ENCODE measurements at places on chromosomes 7 and 10.
A peak's percentile ranks its signal among the peaks of the same experiment; 100 is the strongest.

DNA sequence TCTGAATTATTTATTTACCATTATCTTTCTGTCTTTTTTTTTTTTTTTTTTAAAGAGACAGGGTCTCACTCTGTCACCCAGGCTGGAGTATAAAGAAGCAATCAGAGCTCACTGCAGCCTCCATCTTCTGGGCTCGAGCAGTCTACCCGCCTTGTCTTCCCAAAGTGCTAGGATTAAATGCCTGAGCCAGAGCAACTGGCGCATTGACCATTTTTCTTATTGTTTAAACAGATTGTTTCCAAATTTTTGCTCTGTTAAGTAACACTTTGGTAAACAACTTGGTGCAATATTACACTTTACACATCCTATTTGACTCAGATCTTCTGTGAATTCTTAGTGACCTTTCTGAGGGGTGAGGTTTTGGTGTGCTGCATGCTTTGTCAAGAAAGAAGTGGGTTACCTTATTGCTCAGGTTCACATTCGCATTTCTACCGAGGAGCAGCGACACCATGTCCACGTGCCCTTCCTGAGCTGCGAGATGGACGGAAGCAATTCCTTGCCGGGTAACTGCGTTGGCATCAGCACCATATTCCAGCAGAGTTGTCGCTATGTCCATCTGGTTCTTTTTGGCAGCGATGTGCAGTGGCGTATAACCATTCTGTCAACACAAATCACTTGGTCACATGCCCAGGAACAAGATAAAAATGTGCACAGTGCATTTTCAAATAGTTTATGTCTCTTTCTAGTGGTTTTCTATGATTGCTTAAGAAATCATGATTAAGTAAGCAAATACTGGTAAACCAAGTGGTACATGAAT, 203.2 kb downstream of the ANK3 start:
- DNase-seq = no peak

DNA sequence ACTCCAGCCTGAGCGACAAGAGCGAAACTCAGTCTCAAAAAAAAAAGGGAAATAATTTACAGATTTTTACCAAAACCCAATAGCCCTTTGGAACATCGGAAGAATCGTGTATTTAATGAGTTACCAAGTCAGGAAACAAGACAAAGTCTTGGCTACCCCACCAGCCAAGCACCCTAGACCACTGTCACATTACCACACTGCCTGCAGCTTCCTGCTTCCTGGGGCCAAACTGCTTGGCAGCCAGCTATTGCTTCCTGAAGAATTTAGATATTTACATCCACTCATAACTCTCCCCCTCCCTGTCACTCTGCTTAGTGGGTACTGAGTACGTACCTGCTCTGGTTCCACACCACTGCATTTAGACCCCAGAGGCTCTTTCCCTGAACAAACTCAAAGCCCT, 14.1 kb upstream of the TNPO3 start:
- DNase-seq = no peak

DNA sequence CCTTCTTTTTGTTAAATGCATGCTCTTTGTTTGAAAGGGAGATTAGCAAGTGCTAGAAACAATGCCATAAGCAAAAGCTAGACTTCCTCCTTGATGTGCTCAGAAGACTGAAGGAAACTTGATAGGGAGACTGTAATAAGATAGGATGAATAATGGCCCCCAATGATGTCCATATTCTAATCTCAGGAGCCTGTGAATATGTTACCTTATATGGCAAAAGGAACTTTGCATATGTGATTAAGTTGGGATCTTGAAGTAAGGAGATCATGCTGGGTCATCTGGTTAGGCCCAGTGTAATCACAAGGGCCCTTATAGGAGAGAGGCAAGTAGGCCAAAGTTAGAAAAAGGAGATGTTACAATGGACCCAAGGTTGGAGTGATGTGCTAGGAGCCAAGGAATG, 13.6 kb upstream of the LIPM start:
- DNase-seq = no peak

DNA sequence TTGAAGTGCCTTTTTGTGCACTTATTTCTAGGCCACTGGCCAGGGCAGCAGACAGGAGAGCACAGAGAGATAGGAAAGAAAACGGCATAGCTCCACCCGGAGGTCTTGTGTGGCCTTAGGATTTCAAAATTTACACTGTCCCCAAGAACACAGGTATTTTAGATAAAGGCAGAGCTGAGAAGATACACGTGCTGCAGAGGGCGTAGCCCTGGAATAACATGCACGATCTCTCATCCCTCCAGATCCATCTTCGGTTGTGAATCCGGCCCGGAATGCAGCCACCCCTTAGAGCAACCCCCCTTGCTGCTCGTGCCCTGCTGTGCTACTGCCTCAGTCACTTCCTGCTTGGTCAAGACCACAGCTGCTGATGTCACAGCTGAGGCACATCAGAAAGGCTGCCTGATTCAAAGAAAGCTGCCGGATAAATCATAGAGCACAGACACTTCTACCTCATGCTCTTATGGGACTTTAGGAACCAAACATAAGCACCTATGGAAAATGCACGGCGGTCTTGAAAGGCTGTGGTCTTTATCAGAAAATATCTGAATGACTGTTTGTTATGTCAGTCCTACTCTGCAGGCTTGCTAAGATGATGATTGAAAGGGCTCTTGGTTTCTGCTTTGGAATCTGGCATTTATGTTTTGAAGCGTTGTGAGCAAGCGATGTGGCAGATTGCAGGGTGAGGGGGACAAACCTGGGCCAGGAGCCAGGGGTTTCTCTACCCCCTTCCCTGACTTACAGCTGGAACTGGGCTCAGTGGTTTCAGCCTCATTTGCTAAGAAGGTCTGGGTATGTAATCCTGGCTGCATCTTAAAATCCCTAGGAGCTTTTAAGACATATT, 152.0 kb downstream of the SVIL start:
- peak; percentile 26 for DNase-seq

GRCh38 chr10:110036640-110037039, 28.9 kb downstream of the ADD3 start:
- no peak for DNase-seq

- no peak for DNase-seq
These were observed 17.5 kb downstream of the PRF1 start for GRCh38 chr10:70584909-70585544.

GRCh38 chr7:28551331-28551730, 139.0 kb downstream of the CREB5 start:
- DNase-seq = no peak

- no peak for DNase-seq
These were observed 138.5 kb upstream of the AGR3 start for GRCh38 chr7:17020250-17020649.

GRCh38 chr10:19461588-19461987, 354.6 kb upstream of the PLXDC2 start:
- no peak for DNase-seq

DNA sequence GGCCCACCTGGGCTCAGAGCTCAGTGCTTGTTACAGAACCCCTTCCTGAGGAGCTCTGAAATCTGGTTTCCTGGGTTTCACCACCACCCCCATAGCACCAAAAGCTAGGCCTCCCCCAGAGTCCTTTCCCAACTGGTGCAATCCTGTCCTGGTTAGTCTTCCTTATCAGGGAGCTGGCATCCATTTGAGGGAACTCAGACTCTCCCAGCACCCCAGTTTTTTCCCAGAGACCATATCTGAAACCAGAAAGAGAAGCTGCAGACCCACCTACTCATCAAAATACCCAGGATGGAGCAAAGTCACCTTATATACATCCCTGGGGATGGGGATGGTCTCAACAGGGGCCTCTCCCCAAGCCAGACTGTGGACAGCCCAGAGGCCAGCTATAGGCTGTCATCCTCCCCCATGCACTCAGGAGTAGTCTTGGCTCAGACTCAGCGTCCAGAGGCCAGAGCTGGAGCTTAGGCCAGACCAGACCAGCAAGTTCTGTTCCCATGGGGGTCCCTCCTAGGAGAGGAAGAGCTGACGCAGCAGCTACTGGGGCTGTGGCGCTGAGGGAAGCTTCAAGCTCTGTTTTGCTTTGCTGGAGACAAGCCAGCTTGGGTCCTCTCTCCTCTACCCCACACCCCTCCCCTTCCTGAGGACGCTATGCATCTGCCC, 3.0 kb downstream of the TBATA start:
- DNase-seq = no peak

- no peak for DNase-seq
These were observed 447.7 kb downstream of the SUGCT start for GRCh38 chr7:40582539-40582938.

GRCh38 chr10:109504401-109504800, 418.9 kb downstream of the XPNPEP1 start:
- DNase-seq = no peak

GRCh38 chr7:47376991-47377616, 204.8 kb downstream of the TNS3 start:
- DNase-seq = no peak

- DNase-seq = no peak
These were observed 57.6 kb upstream of the PDZD8 start for GRCh38 chr10:117432866-117433265.

DNA sequence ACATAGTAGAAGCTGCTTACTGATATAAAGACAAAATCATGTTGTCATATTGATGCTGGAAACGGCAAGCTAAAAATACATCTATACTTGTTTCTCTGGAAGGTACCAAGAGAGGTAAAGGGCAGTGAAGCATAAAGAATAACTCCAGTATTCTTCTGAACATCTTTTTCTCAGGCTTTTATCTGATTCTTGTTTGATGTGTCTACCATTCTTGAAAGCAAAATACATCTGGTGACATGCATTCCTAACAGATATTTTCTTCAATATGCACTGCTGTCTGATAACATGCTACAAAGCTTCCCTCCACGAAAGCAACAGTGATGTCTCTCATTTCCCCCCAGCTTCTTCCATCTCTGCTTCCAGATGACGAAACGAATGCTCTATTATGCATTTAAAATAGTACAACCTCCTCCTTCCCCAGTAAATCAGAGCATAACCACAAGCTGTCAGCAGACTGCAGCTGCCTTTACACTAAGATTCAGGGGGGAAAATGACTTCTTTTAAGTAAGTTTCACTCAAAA, 100.8 kb downstream of the ARHGAP21 start:
- no peak for DNase-seq

DNA sequence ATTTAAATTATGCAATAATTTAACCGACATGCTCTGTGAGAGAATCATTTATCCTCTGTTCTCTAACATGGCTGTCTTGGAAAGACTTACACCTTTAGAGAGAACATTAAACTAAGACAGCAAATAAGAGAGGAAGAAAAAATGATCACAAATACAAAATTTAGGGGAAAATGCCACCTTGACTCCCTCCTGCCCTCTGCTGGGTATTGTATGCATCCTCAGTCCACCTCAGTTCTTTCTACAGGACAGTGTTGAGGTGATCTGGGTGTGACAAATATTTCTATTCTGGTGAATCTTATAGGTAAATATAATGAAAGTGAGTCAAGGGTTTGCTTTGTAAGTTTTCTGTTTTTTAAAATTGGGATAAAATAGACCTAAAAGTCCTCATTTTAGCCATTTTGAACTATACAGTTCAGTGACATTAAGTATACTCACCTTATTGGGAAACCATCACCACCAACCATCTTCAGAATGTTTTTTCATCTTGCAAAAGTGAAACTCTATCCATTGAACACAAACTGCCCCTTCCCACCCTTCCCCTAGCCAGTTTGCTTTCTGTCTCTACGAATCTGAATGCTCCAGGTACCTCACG, 61.5 kb upstream of the ELMO1 start:
- DNase-seq = no peak

DNA sequence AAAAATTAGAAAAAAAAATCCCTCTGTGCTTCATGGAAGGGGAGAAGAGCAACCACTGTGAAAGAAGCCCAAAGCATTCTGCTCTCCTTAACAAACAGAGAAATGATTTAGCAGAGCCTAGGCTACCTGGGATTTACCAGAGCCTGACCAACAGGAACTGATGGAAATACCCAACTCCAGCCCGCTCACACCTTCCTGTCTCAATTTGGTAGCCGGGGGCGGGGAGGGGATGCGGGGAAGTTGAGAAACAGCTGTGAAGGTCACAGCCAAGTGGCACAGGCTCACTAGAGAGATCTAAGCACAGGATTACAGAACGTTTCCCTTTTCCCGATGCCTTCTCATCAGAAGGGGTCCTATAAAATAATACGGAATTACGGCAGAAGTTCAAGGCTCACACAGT, 17.6 kb downstream of the RSU1 start:
- no peak for DNase-seq

- DNase-seq = no peak
These were observed 12.3 kb downstream of the KLHL7 start for GRCh38 chr7:23117841-23118240.

DNA sequence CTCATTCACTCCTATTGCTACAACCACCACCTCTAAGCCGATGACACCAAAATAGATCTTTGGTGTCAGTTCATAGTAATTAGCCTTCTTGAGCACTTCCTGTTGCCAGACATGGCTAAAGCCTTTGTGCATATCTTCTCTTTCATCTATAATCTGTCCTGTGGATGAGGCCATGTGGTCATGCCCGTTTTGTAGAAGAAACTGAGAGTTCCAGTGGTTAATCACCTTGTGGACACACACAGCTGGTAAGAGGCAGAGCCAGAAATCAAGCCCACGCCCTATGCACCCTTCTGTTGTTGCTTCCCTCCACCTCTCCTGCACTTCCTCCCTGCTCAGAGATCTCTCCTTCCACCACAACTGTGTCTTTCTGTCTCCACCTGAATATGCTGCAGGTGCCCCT, 285.1 kb upstream of the PFKP start:
- DNase-seq = no peak

- no peak for DNase-seq
These were observed 11.4 kb downstream of the SCIN start for GRCh38 chr7:12581897-12582296.
